ENCODE measurements at places on chromosomes 5 and 9. TPM values are rescaled to one million over a fixed set of nuclear protein-coding genes. Genes with fewer than 3 reads are reported as not detected.

DNA sequence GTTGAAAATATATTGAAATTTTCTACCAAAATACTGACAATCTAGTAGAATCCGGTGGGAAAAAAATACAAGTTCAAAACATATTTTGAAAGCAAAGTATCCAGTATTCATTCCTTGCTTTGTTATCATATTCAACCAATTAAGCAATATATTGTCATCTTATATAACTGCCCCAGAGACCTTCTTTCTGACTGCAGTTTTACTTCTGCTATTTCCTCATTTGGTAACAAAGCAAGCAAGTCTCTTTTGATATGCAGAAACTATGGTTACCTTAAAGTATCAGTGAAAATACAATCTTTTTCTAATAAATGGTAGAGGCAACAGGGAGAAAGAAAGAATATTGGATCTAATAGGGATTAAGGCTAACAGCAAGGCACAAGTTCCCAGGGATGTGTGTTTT lies 663.7 kb upstream of the MEF2C start:
- H3K4me3 ChIP-seq = no peak overlapping the region
- H3K4me1 ChIP-seq = no peaks in the 10 kb centered on the region
- H3K27ac ChIP-seq = no peak overlapping the region
- no peak for DNase-seq
- no peaks in the 10 kb centered on the region for H3K36me3 ChIP-seq
- no peaks in the 10 kb centered on the region for H3K27me3 ChIP-seq

GRCh38 chr5:174542037-174542436 lies 182.3 kb upstream of the MSX2 start:
- DNase-seq = no peak
- H3K27ac ChIP-seq = no peak overlapping the region
- H3K4me3 ChIP-seq = no peak overlapping the region
- H3K4me1 ChIP-seq = no peaks in the 10 kb centered on the region
- no peaks in the 10 kb centered on the region for H3K36me3 ChIP-seq
- H3K27me3 ChIP-seq = no peaks in the 10 kb centered on the region

- no peaks in the 10 kb centered on the region for H3K4me1 ChIP-seq
- H3K27ac ChIP-seq = no peak overlapping the region
- H3K27me3 ChIP-seq = no peaks in the 10 kb centered on the region
- no peak overlapping the region for H3K4me3 ChIP-seq
- H3K36me3 ChIP-seq = no peaks in the 10 kb centered on the region
Observed at GRCh38 chr5:125536582-125536981, 790.1 kb upstream of the ZNF608 start.

GRCh38 chr9:6073731-6074130 lies 58.3 kb upstream of the RANBP6 start:
- no peaks in the 10 kb centered on the region for H3K27me3 ChIP-seq
- no peak for DNase-seq
- no peak overlapping the region for H3K27ac ChIP-seq
- H3K36me3 ChIP-seq = no peaks in the 10 kb centered on the region
- H3K4me1 ChIP-seq = no peaks in the 10 kb centered on the region
- no peak overlapping the region for H3K4me3 ChIP-seq

DNA sequence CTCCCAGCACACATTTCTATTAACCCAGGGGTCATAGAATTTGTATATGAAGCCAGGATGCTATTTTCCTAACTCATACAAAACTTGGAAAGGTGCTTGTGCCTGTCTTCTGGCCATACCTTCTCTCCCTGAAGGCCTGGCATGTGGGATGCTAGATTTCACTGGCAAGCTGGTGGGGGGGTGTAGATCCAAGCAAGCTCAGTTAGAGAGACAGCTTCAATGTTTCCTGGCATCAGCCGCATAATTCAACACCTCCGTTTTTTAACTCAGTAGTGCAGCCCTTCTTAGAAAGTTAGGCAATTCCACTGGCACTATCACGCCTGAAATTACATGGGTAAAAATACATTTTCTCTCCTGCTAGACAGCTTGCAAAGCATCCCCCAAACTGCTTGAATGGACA lies 51.8 kb downstream of the MEGF10 start:
- no peak for DNase-seq
- no peaks in the 10 kb centered on the region for H3K4me1 ChIP-seq
- H3K27me3 ChIP-seq = peaks cover 8% of the 10 kb centered on the region
- no peaks in the 10 kb centered on the region for H3K36me3 ChIP-seq
- H3K4me3 ChIP-seq = no peak overlapping the region

DNA sequence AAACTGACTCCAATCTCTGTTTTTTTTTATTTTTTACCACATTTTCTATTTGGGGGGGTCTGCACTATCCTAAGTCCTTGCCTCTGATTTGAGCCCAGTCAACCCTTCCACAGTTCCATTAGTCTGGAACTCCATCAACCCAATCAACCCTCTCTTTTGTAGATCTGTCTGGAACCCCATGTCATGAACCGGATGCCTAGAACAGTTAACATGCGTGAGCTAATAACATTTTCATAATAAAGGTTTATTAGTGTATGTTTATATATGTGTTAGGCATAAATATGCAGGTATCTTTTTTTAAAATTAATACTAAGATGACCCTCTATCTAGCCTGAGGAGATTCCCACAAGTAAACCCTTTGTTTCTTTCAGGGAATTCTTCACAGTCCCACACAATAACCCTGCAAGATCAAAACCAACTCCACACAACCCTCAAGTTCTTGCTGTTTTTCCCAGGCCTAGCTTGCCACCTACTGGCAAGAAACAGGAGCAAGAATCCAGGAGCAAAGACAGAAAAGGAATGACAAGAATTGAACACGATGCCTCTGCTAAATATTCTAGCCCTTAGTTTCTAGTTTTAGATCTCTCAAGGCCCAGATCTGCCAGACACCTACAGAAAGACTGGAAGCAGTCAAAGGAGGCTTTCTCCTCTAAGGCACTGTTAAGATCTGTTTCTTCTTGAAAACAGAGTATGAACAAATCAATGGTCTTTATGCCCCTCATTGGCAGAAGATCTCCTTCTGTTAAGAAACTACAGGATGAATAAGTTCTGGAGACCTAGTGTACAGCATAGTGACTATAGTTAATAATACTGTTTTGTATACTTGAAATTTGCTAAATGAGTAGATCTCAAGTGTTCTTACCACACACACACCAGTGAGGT lies 100.4 kb downstream of the TRIM36 start:
- no peak for DNase-seq
- no peaks in the 10 kb centered on the region for H3K4me1 ChIP-seq
- no peak overlapping the region for H3K4me3 ChIP-seq
- H3K27me3 ChIP-seq = no peaks in the 10 kb centered on the region

GRCh38 chr5:62692946-62693713 lies 114.5 kb downstream of the LRRC70 start:
- no peak overlapping the region for H3K4me3 ChIP-seq
- no peak overlapping the region for H3K27ac ChIP-seq
- H3K27me3 ChIP-seq = no peaks in the 10 kb centered on the region

The GPBP1 gene
- total RNA-seq = 54.4 TPM

The NR4A3 gene
- 0.13 TPM for total RNA-seq

The EMB gene
- 65.9 TPM for total RNA-seq

DNA sequence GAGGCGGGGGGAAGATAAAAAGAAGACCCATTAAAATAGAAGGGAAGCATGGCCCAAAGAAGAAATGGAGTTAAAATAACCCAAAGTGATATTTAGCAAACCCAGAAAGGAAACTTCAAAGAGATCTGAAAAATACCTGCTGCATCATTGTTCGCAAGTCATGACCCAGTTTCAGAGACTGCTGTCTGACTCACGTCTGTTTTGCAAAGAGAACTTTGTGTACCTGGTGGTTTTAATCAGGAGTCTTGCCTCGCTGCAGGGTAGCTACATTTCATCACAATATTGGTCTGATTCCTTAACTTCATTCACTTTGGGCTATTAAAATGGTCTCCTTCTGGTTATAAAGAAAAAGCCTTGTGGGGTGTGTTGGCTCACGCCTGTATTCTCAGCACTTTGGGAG lies 461.1 kb upstream of the DAP start:
- no peaks in the 10 kb centered on the region for H3K36me3 ChIP-seq
- H3K27ac ChIP-seq = no peak overlapping the region
- no peak overlapping the region for H3K4me3 ChIP-seq
- DNase-seq = no peak
- H3K27me3 ChIP-seq = no peaks in the 10 kb centered on the region

The PLAA gene
- total RNA-seq = 13.3 TPM

DNA sequence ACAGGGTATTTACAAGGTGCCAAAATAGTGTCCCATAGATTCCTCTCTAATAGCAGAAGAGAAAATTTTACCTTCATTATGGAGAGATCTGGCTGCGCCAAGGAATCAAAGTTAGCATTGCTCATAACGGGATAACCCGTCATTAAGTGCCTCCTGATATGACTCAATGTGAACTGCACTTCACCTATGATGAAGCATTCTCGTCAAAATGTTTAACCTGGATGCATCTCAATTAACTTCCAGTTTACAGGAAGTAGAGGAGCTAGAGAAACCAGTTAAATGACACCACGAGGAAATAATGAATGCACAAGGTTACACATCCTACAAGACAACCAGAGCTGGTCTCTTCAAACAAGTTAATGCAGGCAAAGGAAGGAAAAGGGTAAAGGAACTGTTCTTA lies 17.2 kb downstream of the FBXW11 start:
- H3K4me3 ChIP-seq = no peak overlapping the region
- no peaks in the 10 kb centered on the region for H3K27me3 ChIP-seq
- peaks cover 39% of the 10 kb centered on the region for H3K4me1 ChIP-seq
- no peaks in the 10 kb centered on the region for H3K36me3 ChIP-seq
- peak overlapping the region; percentile 64 for H3K27ac ChIP-seq
- no peak for DNase-seq

- H3K4me3 ChIP-seq = no peak overlapping the region
- H3K27me3 ChIP-seq = no peaks in the 10 kb centered on the region
- H3K27ac ChIP-seq = no peak overlapping the region
- no peaks in the 10 kb centered on the region for H3K36me3 ChIP-seq
- H3K4me1 ChIP-seq = peaks cover 24% of the 10 kb centered on the region
Observed at GRCh38 chr9:127531676-127532075, 80.4 kb downstream of the LRSAM1 start.

DNA sequence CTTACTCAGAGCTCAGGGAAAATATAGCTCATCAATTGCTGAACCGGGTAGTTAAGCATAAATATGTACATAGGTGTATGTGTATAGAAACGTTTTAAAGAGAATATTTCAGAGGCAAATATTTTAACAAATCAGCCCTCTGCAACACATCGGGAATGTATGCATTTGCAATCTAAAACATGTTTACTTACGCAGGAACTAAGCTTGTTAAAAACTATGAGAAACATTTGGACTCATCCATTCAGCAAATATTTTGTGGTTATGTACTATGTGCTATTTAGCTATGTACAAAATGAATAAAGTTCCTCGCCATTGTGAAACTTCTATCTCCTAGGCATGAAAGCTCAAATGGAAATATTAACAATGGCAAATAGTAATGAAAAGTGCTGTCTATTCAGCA lies 469.9 kb downstream of the ARHGEF28 start:
- no peaks in the 10 kb centered on the region for H3K4me1 ChIP-seq
- H3K27ac ChIP-seq = no peak overlapping the region
- no peaks in the 10 kb centered on the region for H3K27me3 ChIP-seq
- DNase-seq = no peak
- no peaks in the 10 kb centered on the region for H3K36me3 ChIP-seq

DNA sequence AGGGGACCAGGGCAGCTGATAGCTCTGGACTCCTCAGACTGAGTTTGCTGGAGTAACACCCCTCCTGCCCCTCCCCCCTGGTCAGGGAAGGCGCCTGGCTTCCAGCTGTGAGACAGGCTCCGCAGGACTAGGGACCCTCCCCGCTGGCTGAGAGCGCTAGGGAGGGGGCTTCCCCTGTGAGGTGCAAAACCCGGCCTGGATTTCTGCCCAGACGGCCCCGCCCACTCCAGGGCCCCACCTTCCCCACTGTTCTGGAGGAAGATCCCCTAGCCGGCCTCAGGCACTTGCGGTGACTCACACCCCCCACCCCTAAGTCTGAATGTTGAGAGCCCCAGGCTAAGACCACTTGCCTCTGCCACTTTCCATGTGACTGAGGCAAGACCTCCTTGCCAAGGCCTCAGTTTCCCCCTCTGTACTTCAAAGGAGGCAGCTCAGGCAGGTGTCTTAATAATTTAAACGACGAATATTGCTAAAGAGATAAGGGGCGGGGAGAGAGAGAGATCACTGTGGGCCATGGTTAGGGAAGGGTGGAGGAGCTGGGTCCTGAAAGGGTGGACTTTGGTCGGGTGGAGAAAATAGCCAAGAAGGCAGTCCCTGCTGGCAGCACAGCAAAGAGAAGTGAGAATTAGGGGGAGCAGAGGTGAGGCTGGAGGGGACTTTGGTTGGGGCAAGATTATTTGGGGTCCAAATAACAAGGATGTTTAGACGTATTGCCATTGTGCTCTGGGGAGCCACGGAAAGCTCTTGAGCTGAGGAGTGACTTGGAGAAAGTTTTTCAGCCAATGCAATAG lies 1.0 kb upstream of the DAB2IP start:
- no peaks in the 10 kb centered on the region for H3K36me3 ChIP-seq
- H3K27me3 ChIP-seq = peaks cover 2% of the 10 kb centered on the region
- peaks cover 4% of the 10 kb centered on the region for H3K4me1 ChIP-seq
- no peak overlapping the region for H3K27ac ChIP-seq

The ADAMTS12 gene
- total RNA-seq = 0.15 TPM

The CYSRT1 gene
- 0.67 TPM for total RNA-seq

GRCh38 chr5:164934039-164934438 lies 1428.6 kb downstream of the MAT2B start:
- DNase-seq = no peak
- H3K4me1 ChIP-seq = no peaks in the 10 kb centered on the region
- no peaks in the 10 kb centered on the region for H3K27me3 ChIP-seq
- no peaks in the 10 kb centered on the region for H3K36me3 ChIP-seq
- no peak overlapping the region for H3K4me3 ChIP-seq

GRCh38 chr5:149966946-149967345 lies 6.4 kb downstream of the SLC26A2 start:
- H3K4me1 ChIP-seq = peaks cover 11% of the 10 kb centered on the region
- no peak for DNase-seq
- no peaks in the 10 kb centered on the region for H3K36me3 ChIP-seq
- H3K27me3 ChIP-seq = no peaks in the 10 kb centered on the region
- H3K4me3 ChIP-seq = no peak overlapping the region
- H3K27ac ChIP-seq = no peak overlapping the region

DNA sequence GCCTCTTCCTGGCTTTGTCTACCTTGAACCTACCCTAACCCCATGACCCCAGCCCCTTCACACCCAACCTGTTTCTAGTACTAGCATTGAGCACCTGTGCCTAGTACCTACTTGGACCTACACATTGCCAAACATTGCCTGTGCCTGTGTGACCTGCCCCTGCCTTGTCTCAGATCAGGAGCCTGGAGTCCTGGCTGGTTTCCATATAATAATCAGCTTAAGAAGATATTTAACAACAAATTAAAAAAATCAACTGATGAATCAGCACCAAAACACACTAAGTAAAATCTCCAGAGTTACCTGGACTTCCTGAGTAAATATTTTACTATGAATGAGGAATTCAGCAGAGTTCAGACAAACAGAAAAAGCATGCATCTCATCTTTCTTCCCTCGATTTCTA lies 17.7 kb downstream of the LPAR1 start:
- H3K4me3 ChIP-seq = no peak overlapping the region
- no peaks in the 10 kb centered on the region for H3K36me3 ChIP-seq
- no peak overlapping the region for H3K27ac ChIP-seq
- H3K4me1 ChIP-seq = no peaks in the 10 kb centered on the region
- DNase-seq = no peak

The CDC37L1 gene
- total RNA-seq = 3.0 TPM

The FCN2 gene
- total RNA-seq = not detected

- no peak for DNase-seq
- H3K4me3 ChIP-seq = no peak overlapping the region
- no peaks in the 10 kb centered on the region for H3K27me3 ChIP-seq
- H3K27ac ChIP-seq = no peak overlapping the region
- H3K36me3 ChIP-seq = no peaks in the 10 kb centered on the region
Observed at GRCh38 chr9:131834721-131835120, 94.8 kb upstream of the RAPGEF1 start.

The ADAMTS6 gene
- 0.64 TPM for total RNA-seq

Data from Panc1 (cell line).